ENCODE measurements at places on chromosomes 7 and 10.

DNA sequence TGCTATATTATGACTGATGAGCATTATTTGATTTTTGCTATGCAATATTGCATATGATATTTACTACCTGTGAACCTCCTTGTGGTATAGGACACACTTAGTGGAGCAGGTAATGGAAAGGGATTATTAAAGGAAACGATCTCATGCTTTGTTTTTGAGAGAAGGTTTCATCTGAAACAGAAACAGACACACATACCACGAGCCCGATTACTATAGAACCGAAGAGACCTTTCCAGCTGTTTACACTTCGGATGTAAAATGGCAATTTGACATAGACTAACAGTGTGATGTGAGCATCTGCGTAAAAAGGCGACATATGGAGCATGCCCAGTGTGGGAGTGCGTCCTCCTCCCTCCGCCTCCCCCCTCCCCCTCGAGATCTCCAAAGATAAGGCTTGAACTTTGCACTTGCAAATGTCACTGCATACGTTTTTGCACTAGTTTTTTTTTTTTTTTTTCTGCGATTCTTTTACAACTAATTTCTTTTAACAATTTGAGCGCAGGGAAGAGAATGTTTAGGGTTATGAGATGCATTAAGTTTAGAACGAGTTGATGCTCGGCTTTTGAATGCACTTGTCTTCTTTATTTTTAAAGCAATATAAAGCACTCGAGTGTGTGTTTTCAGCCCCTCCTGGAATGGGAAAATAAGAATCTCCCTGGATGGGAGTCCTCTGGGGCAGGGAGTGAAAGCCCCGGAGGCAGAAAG is 251.0 kb downstream of the NSUN6 start:
- DNase-seq, result no peak

GRCh38 chr10:133072196-133072595 is 15.5 kb upstream of the ADGRA1 start:
- no peak for DNase-seq

GRCh38 chr7:104767826-104768536 is 246.0 kb upstream of the KMT2E start:
- no peak for DNase-seq

DNA sequence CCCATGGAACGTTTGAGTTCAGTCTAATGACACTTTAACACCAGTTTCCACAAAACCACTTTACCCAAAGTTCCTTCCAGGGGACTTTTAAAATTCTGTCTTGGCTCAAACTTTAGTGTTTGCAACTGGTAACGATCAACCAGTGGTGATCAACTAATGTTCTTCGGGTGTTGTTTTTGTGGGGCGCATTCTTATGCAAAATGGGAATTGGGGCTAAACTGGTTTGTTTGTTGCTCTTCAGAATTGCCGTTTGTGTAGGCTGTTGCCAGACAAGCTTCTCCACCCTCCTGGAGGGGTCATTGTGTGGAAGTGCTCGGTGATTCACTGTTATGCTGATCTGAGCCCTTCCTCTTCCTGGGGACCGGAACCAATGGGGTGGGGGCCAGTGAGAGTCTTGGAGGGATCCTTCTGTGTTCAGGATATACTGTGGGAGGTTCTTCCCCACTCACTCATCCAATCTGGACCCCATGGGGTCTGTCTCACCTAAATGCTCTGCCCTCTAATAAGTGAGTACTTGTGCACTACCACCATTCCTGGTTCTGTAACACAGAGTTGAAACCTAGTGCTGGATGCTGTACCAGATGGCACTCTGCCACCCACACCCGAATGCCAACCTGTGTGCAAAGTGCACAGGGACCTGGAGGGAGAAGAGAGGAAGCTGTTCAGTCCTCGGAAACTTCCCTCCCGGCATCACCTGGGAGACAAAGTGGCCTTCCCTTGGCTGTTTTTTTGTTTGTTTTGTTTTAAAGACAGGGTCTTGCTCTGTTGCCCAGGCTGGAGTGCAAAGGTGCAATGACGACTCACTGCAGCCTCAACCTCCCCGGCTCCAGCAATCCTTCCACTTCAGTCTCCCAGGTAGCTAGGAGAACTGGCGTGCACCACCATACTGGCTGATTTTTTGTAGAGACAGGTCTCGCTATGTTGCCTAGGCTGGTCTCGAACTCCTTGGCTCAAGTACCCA is 2.1 kb downstream of the NFE2L3 start:
- DNase-seq, result no peak

- no peak for DNase-seq
Observed at GRCh38 chr7:137850972-137851945, 4.5 kb upstream of the DGKI start.

GRCh38 chr7:128167042-128167701 is 73.9 kb upstream of the LEP start:
- DNase-seq, result no peak

- no peak for DNase-seq
Observed at GRCh38 chr10:19705250-19705649, 111.0 kb upstream of the PLXDC2 start.

GRCh38 chr7:7099584-7100014 is 82.7 kb upstream of the C1GALT1 start:
- no peak for DNase-seq

GRCh38 chr7:132956556-132956955 is 125.3 kb downstream of the CHCHD3 start:
- no peak for DNase-seq

DNA sequence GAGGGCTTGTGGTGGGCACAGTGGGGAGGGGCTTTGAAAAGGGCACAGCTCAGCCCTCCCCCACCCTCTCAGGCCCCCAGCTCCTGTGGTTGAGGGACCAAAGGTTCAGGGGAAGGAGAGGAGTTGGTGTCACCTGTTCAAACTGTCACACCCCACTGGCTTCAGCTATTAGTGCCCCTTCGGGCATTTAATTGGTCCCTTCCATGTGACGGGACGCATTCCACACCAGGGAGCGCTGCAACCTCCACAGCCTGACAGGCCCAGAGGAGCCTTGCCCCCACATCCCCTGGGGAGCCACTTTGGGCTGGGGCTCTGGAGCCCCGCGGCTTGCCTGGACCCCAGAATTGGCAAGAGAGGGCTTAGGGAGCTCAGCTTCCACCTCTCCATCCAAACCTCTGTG is 75.7 kb downstream of the C10orf105 start:
- no peak for DNase-seq

DNA sequence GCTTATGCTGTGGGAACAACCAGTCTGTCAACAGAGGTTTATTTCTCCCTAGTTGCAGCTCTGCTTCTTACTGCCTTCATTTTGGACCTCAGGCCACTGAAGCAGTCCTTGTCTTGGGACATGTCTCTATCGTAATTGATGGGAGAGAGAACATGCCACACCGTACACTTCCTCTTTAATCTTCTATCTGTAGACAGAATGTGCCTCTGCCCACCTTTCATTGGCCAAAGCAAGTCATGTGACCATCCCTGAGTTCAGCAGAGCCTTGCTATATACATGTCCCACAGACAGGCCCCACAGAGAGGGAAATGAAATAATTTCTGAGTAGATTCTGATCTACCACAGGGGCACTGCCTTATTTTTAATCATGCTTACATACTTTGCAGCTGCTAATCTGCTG is 98.0 kb downstream of the KCND2 start:
- no peak for DNase-seq

DNA sequence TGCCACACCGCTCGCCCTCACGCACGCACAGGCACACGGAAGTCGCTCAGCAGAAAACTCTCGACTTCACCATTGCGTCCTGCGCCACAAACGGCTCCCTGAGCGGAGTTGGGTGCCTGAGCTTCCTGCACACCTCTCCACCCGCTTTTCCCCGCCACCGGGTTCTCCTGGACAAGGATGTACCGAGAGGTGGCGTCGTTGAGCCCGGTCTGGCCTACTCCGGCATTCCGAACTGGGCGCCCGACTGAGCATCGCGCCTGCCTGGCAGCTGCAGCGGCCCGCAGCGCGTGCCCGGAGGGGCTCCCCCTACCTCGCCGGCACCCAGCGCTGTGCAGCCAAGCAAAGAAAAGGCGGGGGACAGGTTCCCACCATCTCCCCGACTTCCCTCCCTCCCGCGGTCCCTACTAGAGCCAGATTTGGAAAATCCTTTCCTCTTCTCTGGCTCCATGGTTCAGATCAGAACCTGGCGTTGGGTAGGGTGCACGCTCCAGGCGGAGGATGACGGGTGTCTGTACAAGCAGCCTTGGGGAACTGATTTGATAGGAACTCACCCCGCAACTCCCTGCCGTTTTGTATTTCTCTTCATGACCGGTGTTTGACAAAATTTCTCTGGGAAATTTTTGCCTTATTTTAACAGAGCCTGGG is 1.7 kb downstream of the SORCS3 start:
- no peak for DNase-seq

DNA sequence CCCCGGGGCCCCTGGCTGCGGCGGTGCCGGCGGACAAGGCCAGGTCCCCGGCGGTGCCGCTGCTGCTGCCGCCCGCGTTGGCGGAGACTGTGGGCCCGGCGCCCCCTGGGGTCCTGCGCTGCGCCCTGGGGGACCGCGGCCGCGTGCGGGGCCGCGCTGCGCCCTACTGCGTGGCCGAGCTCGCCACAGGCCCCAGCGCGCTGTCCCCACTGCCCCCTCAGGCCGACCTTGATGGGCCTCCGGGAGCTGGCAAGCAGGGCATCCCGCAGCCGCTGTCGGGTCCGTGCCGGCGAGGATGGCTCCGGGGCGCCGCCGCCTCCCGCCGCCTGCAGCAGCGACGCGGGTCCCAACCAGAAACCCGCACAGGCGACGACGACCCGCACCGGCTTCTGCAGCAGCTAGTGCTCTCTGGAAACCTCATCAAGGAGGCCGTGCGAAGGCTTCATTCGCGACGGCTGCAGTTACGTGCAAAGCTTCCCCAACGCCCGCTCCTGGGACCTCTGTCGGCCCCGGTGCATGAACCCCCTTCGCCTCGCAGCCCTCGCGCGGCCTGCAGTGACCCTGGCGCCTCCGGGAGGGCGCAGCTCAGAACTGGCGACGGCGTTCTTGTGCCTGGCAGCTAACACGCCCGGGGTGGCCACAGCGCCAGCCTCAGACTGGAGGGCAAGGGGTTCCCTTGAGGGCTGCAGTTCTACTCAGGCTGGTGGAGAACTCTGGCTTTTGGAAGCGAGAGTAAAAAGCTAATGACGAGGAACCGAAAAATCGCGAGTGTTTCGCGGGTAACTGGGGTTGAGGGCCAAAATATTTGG is 804 bp downstream of the FRAT1 start:
- DNase-seq, result peak; percentile 38

DNA sequence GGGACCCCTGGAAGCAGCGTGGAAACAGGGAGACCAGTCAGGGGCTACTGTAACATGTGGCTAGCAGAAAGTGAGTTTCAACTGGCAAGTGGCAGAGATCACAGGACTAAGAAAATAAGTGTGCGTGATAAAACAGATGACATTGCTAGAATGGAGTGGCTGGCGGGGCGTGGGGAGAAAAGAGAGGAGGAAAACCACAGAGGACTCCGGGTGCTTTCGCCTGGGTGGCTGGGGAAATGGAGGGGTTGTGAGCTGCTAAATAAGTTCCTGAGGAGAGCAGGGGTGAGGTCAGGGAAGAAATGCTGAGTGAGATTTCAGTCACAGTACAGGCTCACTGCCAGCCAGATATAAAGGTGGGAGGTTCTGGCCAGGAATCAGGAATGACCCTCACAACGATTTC is 166.9 kb downstream of the MYOF start:
- no peak for DNase-seq

- no peak for DNase-seq
Observed at GRCh38 chr7:21867226-21867625, 78.5 kb downstream of the CDCA7L start.

DNA sequence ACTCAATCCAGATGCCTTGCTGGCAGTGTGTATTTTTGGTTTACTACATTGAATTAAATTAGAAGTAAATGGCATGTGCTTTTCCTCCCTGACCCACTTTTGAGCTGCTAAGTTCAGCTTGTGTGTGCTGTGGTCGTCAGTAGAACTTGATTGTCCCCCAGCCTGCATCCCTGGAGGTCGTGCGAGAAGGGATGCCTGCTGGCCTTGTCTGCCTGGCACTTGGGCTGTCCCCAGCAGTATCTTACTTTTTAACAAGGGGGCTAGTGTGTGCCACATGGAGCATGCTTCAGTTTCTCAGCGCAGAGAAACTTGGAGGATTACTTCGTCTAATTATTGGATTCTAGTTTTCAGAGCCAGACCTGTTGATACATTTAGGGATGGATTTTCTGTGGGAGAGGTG is 80.2 kb downstream of the ADCY1 start:
- no peak for DNase-seq

DNA sequence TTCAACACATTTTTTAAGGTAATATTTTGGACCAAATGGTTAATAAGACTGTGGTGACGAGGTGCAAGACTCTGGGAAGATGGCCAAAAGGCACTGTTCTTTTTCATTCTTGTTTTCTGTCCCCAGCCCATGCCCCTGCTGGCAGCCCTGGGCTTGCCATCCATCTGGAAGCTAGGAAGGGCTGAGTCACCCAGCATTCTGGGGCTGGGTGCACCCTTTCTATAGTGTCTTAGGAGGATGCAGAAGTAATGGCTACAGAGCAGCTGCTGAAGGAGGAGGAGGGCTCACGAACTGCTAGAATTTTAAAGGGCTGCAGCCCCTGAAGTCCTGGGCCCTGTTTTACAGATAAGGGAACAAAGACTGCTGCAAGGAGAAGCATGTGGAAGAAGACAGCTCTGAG is 42.8 kb upstream of the ZNF32 start:
- DNase-seq, result no peak

DNA sequence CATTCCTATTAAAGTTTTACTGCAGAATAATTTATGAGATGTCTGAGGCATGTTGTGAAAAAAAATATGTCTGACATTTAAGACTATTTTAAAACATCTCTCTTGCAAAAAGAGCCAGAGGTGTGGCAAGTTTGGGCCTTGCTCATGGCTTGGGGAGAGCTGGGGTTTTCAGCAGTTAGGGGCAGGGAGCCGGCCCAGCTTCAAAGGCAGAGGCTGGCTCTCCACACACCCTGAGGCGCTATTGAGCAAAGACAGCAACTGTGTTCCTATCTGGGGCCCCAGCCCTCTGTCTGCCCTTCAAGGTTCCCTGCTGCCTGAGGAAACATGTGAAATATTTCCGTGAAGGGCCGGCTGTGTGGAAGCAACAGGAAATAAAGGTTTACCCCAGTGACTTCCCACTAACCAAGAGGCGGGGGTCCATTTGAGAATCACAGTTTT is 94.0 kb downstream of the SORBS1 start:
- DNase-seq, result no peak

DNA sequence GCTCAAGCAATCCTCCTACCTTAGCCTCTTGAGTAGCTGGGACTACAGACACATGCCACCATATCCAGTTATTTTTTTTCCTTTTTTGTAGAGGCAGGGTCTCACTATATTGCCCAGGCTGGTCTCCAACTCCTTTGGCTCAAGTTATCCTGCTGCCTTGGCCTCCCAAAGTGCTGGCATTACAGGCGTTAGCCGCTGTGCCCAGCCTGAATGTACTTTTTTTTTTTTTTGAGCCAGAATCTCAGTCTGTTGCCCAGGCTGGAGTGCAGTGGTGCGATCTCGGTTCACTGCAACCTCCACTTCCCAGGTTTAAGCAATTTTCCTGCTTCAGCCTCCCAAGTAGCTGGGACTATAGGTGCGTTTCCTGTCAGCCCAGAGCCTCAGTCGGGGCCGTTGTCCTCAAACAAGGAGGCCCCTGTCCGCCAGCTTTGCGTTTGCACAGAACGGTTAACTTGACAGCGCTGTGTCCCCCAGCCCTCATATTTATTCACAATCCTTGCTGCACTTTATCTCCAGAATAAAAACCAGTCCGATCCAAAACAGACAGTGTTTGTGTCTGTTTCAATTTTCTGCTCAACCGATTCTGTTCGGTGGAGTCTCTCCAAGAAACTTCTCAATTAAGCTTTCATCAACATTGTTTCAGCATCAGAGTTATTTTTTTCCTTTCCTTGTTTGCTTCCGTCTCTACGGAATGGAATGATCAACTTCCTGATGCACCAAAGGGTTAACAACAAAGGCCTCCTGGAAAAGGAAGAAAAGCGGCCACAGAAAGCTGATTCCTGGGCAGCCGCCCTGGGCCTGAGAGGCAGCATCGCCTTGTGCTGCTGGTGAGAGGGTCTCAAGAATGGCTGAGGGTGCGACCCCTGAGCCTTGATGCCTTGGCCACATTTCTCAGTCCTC is 64.5 kb downstream of the PDIA4 start:
- no peak for DNase-seq
